Osteocyte (in vitro differentiated cells): ENCODE measurements at places on chromosomes 4 and X. TPM values are rescaled to one million over a fixed set of nuclear protein-coding genes. Genes with fewer than 3 reads are reported as not detected.
A peak's percentile ranks its signal among the peaks of the same experiment; 100 is the strongest.

Gene SERPINA7
- not detected in 2 replicates for total RNA-seq

Gene ITGB1BP2
- total RNA-seq = 1.7 and 2.1 TPM in 2 replicates

Gene MTNR1A
- total RNA-seq = not detected in 2 replicates

Gene TMPRSS11B
- not detected in 2 replicates for total RNA-seq

Gene C4orf51
- total RNA-seq = not detected in 2 replicates

Gene STARD8
- total RNA-seq = 1.4 and 1.7 TPM in 2 replicates

Gene TMEM156
- total RNA-seq = not detected in 2 replicates

Gene S100P
- total RNA-seq = not detected in 2 replicates

Gene ASB12
- total RNA-seq = not detected in 2 replicates

Gene NEXMIF
- not detected in 2 replicates for total RNA-seq

Gene POLN
- 3.8 and 4.2 TPM in 2 replicates for total RNA-seq

Gene RASL11B
- total RNA-seq = 0.73 and 0.94 TPM in 2 replicates

Gene AKAP14
- not detected in 2 replicates for total RNA-seq

DNA sequence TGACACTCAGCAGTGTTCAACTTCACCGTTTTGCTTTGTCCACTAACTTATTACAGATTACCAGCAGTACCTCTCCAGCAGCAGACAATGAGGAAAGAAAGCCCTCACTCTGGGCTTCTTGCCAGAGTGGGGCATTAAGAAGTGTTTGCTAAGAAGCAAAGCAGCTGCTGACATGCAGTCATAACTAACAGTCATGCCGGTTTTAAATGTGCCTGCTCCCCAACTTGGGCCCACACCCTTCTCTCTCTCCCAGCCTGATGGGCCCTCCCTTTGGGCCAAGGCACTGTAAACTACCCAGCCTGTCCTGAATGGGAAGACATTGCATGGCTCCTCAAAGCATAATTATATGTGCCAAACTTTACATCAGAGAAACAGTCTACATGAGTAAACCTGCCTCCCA is 54.6 kb upstream of the HHIP start:
- no peak overlapping the region for H3K27ac ChIP-seq
- DNase-seq = no peak
- peaks cover 7% of the 10 kb centered on the region for H3K4me1 ChIP-seq
- no peak overlapping the region for H3K4me3 ChIP-seq
- no peaks in the 10 kb centered on the region for H3K27me3 ChIP-seq
- H3K36me3 ChIP-seq = peaks cover 2% of the 10 kb centered on the region

DNA sequence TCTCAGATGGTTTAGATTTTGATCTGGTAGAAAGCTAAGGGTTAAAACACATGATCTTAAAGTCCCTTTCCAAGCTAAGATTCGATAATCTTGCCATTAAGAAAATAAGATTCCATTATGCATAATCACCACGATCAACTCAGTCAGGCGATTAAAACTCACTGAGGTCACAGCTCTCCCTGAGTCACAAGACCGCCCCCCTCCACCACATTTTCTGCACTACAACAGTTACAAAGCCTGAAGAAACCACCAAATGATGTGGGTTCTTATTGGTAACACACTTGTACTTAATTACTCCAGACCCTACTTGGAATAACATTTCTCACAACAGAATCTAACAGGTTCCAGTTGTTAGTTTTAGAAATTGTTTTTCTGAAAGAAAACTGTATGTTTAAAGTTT is 62.8 kb downstream of the SH3KBP1 start:
- no peak overlapping the region for H3K27ac ChIP-seq
- no peaks in the 10 kb centered on the region for H3K4me1 ChIP-seq
- no peak overlapping the region for H3K4me3 ChIP-seq
- peaks cover 3% of the 10 kb centered on the region for H3K36me3 ChIP-seq
- no peak for DNase-seq

- H3K36me3 ChIP-seq = no peaks in the 10 kb centered on the region
- DNase-seq = no peak
- peak overlapping the region; percentile 33 for H3K27ac ChIP-seq
- H3K27me3 ChIP-seq = no peaks in the 10 kb centered on the region
- H3K4me3 ChIP-seq = no peak overlapping the region
- H3K4me1 ChIP-seq = peaks cover 50% of the 10 kb centered on the region
These were observed 22.2 kb downstream of the RBPJ start for GRCh38 chr4:26343038-26343398.

GRCh38 chr4:48175328-48175727 is 41.3 kb upstream of the TXK start:
- H3K4me3 ChIP-seq = no peak overlapping the region
- no peaks in the 10 kb centered on the region for H3K27me3 ChIP-seq
- DNase-seq = no peak

DNA sequence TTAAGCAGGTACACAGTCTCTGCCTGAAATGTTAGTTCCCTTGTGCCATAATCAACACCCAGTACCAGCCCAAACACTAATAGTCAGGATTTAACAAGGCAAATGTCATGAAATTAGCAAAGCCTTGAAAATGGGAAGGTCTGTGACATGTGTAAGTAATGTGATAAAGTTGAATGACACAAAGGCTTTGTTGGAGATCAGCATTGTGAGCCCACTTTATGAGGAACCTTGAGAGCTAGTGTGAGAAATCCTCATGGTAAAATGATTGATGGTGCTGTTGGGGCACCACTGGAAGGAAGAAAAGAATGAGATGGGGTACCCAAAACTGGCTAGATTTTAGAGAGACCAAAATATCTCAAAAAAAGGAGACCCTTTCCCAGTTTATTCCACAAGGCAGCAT is 3.3 kb upstream of the LIN54 start:
- H3K4me3 ChIP-seq = peak overlapping the region; percentile 83
- DNase-seq = no peak
- no peaks in the 10 kb centered on the region for H3K36me3 ChIP-seq

DNA sequence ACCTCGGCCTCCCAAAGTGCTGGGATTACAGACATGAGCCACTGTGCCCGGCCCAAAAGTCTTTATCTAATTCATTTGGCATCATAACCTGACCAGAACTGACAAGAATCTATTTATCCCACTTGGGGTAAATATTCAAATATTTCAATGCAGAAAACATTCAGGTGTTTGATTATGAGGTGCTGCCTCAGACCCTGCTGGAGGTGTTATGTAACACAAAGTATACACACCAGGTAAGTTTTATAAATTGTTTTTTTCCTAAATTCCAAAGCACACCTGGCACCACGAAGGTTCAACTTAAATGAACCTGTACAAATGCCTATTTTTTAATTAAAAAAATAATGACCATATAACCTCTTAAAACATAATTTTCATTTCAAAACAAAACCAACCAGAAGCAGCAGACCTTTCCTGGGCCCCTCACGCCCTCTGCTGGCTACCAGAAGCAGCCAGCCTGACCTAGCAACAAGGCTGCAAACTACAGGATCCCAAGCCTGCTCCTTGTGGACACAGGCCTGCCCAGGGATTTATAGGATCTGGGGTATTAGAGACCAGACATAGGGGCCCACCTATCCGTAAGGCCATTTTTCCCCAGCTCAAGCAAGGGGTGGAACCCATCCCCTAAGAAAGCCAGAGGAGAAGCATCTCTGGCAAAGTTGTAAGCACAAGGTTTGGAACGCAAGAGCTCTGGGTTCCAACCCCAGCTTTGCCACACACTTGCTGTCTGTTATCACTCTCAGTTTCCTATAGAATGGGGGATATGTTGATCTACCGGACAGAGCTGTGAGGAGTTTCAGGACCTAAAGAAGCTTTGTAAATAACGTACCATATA is 11.7 kb downstream of the OTUD5 start:
- no peak overlapping the region for H3K4me3 ChIP-seq
- DNase-seq = no peak
- no peaks in the 10 kb centered on the region for H3K27me3 ChIP-seq
- peaks cover 5% of the 10 kb centered on the region for H3K4me1 ChIP-seq
- peak overlapping the region; percentile 12 for H3K27ac ChIP-seq

DNA sequence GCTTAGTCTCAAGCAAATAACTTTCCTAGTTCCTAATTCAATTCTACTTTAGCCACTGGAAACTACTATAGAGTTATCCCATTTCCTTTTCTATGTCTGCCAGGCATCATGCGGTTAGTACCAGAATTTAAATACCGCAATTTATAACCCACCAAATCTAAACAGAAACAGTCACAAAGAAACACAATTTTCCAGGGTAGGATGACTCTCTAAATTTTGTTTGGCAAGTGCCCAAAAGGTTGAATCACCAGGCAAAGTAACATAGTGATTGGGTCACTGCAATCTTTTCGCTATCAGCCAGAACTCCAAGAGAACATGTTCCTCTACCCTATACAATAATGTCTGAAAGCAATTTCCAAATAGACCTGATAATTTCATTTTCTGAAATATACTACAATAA is 240.2 kb upstream of the GRIA3 start:
- no peak overlapping the region for H3K27ac ChIP-seq
- no peaks in the 10 kb centered on the region for H3K27me3 ChIP-seq
- no peak for DNase-seq
- H3K36me3 ChIP-seq = no peaks in the 10 kb centered on the region

- no peaks in the 10 kb centered on the region for H3K36me3 ChIP-seq
- H3K27ac ChIP-seq = no peak overlapping the region
- no peaks in the 10 kb centered on the region for H3K27me3 ChIP-seq
- no peaks in the 10 kb centered on the region for H3K4me1 ChIP-seq
- no peak overlapping the region for H3K4me3 ChIP-seq
These were observed 221.6 kb upstream of the SPANXN4 start for GRCh38 chrX:142804085-142804484.

GRCh38 chr4:5018096-5018495 is 1.2 kb downstream of the CYTL1 start:
- peak overlapping the region; percentile 74 for H3K4me3 ChIP-seq
- DNase-seq = no peak
- no peak overlapping the region for H3K27ac ChIP-seq
- H3K36me3 ChIP-seq = peaks cover 7% of the 10 kb centered on the region

- H3K4me1 ChIP-seq = peaks cover 4% of the 10 kb centered on the region
- H3K4me3 ChIP-seq = no peak overlapping the region
- H3K36me3 ChIP-seq = no peaks in the 10 kb centered on the region
These were observed 86.8 kb downstream of the FRMPD4 start for GRCh38 chrX:12225107-12225506.

DNA sequence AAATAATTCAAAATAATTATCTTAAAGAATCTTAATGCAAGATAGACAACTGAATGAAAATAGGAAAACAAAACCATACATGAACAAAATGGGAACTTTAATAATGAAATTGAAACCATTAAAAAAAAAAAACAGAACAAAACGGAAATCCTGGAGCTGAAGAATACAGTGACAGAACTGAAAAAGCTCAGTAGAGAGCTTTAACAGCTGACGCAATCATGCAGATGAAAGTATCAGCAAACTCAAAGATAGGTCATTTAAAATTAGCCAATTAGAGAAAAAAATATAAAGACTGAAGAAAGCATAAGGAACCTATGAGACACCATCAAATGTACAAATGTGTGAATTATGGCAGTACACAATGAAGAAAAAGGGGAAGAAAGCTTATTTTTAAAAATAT is 18.8 kb downstream of the SLC25A31 start:
- DNase-seq = no peak
- no peak overlapping the region for H3K4me3 ChIP-seq
- no peak overlapping the region for H3K27ac ChIP-seq
- H3K27me3 ChIP-seq = peaks cover 46% of the 10 kb centered on the region
- H3K36me3 ChIP-seq = no peaks in the 10 kb centered on the region

GRCh38 chrX:73647212-73647611 is 84.2 kb downstream of the CHIC1 start:
- peaks cover 7% of the 10 kb centered on the region for H3K36me3 ChIP-seq
- DNase-seq = no peak
- no peak overlapping the region for H3K4me3 ChIP-seq
- no peak overlapping the region for H3K27ac ChIP-seq
- H3K27me3 ChIP-seq = no peaks in the 10 kb centered on the region

DNA sequence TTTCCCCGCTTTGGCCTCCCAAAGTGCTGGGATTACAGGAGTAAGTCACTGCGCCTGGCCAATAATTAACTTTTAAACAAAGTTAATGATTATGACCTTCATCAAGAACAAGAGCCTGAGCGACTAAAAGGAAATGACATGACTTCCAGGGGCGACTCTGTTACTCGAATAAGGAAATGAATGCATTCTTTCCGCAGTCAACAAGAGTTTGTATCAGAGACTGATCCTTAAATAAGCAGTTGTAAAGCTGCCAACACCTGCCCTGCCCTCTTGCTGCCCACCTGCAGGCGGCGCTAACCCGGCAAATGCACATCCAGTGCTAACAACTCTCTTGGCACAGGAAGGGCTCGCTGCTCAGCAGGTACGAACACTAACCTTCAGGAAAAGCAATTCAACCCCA is 27.3 kb downstream of the WDR1 start:
- no peak overlapping the region for H3K27ac ChIP-seq
- H3K36me3 ChIP-seq = peaks cover 57% of the 10 kb centered on the region
- DNase-seq = no peak
- H3K27me3 ChIP-seq = no peaks in the 10 kb centered on the region

- no peaks in the 10 kb centered on the region for H3K27me3 ChIP-seq
- no peak overlapping the region for H3K4me3 ChIP-seq
- DNase-seq = no peak
- H3K36me3 ChIP-seq = no peaks in the 10 kb centered on the region
- peaks cover 4% of the 10 kb centered on the region for H3K4me1 ChIP-seq
These were observed 624.8 kb upstream of the ADGRL3 start for GRCh38 chr4:60575336-60575735.

- no peak for DNase-seq
- H3K27me3 ChIP-seq = no peaks in the 10 kb centered on the region
- H3K4me3 ChIP-seq = no peak overlapping the region
- peak overlapping the region; percentile 66 for H3K27ac ChIP-seq
These were observed 51.9 kb downstream of the CCNI start for GRCh38 chr4:77023920-77024319.

DNA sequence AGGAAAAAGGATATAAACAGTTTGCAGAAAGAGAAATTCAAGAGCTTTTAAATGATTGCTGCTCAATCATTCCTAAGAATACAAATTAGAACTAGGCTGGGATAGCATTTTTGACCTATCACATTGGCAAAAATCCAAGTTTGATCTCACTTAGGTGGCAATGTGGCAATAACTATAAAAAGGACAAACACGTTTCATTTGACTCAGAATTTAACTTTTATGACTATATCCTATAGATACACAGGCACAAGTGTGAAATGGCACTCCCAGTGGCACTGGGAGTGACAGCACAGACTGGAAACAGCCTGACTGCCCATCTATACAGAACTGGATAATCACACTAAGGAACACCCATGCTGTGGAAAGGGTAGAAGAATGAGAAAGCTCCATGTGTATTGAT is 11.1 kb downstream of the CENPU start:
- peaks cover 12% of the 10 kb centered on the region for H3K36me3 ChIP-seq
- DNase-seq = no peak
- H3K4me3 ChIP-seq = no peak overlapping the region
- H3K4me1 ChIP-seq = no peaks in the 10 kb centered on the region
- H3K27ac ChIP-seq = no peak overlapping the region
